ENCODE measurements at places on chromosomes 3 and 15.

DNA sequence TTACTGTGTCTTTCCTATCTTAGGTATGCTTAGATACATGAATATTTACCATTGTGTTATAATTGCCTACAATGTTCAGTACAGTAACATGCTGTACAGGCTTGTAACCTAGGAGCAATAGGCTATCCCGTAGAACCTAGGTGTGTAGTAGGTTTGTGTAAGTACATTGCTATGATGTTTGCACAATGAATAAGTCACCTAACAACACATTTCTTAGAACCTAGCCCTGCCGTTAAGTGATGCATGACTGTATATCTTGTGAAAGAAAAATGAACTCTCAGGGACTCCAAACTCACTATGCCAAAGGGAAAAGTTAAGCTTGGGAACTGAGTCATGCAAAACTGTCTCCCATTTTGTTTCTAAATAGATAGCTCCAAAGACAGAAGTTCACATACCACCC is 91.5 kb upstream of the ACP3 start:
- DNase-seq = no peak

DNA sequence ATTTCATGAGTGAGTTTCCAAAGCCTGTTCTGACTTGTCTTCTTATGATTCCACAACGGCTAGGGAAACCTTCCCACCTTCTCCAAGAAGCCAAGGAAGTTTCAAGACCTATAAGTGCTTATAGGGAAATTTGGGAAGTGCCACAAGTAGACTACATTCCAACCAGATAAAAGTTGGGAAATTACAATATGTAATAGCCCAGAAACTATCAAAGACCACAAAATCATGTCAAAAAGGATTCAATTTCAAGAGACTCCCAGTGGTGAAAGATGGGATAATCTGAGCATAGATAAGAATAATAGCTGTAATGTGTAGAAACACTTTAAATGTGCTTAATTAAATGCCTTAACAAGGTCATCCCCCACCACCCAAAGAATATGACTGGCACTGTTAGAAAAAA is 169.2 kb upstream of the SLC2A2 start:
- DNase-seq = no peak

- no peak for DNase-seq
Observed at GRCh38 chr3:99176169-99176964, 274.9 kb upstream of the DCBLD2 start.

GRCh38 chr15:90638201-90638691 is 78.9 kb upstream of the BLM start:
- DNase-seq = no peak

- DNase-seq = no peak
Observed at GRCh38 chr15:66251065-66251789, 2.3 kb downstream of the MEGF11 start.

- no peak for DNase-seq
Observed at GRCh38 chr15:32222716-32223115, 180.4 kb downstream of the GOLGA8K start.

- no peak for DNase-seq
Observed at GRCh38 chr3:60149501-60149900, 1099.7 kb upstream of the CFAP20DC start.

DNA sequence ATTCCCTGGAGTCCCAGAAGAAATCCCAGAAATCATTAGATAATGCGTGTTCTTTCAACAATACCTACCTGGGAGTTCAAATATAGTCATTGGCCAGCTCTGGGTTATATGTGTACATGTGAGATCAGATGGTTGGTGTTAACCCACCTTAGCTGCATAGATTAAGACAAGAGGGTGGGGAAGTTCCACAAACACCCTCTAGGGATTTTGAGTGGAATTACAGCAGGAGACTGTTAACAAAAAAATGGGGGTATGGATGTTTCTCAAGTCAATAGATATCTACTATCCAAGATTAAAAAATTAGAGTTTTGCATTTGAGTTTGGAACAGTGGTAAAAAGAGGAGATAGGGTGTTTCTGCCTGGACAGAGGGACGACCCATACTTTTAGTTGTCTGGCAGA is 282.5 kb upstream of the CNTN3 start:
- DNase-seq = no peak

DNA sequence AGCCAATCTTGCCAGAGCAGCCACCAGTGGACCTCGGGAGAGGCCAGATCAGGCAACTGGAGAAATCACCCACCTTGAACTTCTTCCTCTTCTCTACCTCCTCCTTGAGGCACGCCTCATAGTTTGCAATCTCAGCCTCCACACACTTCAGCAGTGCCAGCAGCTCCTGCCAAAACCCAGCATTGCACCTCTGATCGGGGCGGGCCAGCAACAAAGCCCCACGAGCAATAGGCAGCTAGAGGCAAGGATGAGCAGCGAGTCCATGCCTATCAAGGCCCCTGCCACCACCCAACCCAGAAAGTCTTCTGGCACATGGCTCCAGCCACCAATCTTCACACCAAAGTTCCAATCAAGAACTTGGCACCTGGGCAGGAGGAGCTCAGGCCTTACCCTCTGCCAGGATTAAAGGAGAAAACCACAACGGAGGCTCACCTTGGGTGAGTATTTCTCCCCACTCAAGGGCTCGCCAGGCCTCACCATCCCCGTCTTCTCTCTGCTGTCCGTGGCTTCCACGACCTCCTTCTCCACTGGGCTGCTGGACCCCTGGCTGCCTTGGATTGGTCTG is 42.1 kb downstream of the SEMA3G start:
- no peak for DNase-seq

DNA sequence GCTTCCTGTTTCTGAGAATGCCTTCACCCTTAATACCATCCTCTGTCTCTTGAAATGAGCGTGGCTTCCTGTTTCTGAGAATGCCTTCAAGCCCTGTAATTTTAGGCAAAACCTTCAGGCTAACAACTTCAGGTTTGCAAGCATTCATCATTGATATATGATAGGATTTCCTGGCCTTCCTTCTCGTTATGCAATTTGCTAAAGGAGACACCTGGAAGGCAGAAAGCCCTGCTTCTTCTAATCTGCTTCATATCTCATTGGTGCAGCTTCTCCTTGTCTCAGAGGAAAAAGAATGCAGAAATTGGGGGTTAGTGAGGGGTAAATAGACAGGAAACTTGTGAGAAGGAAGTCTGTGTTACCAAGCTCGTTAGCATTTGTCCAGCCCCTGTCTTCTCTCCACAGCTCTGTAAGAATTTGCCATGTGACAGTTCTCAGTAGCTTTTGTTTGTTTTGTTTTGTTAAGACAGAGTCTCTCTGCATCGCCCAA is 7.3 kb downstream of the ARL6IP5 start:
- no peak for DNase-seq

DNA sequence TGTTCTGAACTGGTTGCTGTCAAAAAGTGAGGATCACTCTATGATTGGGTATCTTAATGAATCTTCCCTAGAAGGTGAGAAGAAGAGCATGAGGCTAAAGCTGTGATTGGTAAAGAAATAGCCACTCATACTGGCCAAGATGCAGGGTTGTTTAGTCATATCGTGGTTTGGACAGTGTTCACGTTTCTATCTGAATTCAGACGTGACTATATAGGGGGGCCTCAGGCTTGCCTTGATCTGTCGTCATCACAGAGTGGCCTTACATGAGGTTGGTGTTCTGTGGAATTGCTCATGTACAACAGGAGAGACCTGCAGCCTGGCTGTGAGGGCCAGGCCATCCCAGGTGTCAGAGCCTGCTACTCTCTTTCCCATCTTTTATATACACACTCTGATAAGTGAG is 12.4 kb downstream of the RTP2 start:
- no peak for DNase-seq

- DNase-seq = no peak
Observed at GRCh38 chr3:5022187-5022965, 43.1 kb downstream of the BHLHE40 start.

DNA sequence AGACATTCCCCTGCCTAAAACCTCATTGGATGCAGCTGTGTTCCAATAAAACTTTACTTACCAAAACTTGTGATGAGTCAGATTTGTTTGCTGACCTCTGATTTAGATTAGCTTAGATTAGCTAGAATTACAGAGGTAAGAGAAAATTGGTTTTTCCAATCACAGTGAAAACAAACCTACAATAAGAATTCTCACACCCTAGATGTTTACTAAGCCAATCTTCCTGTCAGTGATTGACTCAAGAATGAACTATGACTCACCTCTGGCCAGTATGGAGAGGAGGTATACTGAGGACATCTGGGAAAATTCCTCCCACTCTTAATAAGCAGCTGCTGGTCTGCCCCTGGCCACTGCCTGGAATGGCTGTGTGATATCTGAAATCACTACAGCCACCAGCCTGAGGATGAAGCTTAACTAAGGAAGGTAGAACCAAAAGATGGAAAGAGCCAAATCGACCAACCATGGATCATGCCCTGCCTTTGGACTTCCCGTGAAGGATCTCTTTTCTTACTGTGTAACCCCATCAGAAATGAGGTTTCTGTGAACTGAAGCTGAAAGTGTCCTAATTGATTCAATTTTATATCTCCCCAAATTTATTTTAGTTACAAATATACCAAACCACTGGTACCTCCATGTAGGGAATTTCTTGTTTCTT is 19.0 kb upstream of the GHSR start:
- no peak for DNase-seq

- DNase-seq = no peak
Observed at GRCh38 chr3:141305436-141305835, 62.9 kb upstream of the ZBTB38 start.

GRCh38 chr15:38844736-38845135 is 280.1 kb upstream of the RASGRP1 start:
- DNase-seq = no peak

GRCh38 chr3:45762647-45763302 is 33.6 kb downstream of the SLC6A20 start:
- DNase-seq = no peak

DNA sequence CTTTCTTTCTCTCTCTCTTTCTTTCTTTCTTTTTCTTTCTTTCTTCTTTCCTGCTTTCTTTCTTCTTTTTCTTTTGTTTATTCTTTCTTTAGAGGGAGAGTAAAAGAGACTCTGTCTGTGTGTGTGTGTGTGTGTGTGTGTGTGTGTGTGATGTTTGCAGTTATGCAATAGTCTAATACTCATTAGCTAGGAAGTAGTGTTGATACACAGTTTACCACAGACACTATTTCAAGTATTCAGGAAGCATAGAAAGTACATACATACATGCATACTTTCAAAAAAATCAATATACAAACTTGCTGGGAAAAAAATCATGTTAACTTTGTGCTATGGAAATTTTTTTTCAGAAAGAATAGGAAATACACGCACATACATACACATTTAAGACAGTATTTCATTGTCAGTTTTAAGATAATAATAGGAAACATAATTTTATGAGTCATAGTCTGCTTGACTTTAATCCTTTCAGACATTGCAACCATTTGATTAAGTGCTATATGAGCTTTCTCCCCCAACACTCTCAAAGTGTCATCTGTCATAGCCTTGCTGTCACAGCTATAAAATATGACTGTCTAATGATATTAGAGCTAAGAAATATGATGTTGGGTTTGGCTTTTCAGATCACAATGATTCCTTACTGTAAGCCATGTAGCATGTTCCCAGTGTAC is 74.9 kb upstream of the EPHA3 start:
- DNase-seq = no peak

DNA sequence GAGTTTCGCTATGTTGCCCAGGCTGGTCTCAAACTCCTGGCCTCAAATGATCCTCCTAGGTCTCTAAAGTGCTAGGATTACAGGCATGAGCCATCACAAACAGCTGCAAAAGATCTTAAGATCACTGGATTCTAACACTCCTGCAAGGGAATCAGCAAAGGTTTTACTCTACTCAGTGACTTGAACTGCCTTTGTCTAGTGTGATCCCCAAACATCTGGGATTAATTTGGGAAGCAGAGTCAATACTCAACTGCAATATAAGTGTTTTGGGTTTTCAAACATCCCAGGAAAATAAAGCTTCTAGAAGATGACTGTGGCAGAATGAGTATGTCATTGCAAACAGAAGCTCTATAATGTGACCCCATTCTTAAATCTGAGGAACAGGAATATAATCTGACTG is 7.2 kb downstream of the SPG21 start:
- DNase-seq = no peak

- no peak for DNase-seq
Observed at GRCh38 chr15:49415638-49416037, 7.4 kb upstream of the FGF7 start.

GRCh38 chr3:62888180-62888579 is 13.0 kb upstream of the CADPS start:
- DNase-seq = no peak

DNA sequence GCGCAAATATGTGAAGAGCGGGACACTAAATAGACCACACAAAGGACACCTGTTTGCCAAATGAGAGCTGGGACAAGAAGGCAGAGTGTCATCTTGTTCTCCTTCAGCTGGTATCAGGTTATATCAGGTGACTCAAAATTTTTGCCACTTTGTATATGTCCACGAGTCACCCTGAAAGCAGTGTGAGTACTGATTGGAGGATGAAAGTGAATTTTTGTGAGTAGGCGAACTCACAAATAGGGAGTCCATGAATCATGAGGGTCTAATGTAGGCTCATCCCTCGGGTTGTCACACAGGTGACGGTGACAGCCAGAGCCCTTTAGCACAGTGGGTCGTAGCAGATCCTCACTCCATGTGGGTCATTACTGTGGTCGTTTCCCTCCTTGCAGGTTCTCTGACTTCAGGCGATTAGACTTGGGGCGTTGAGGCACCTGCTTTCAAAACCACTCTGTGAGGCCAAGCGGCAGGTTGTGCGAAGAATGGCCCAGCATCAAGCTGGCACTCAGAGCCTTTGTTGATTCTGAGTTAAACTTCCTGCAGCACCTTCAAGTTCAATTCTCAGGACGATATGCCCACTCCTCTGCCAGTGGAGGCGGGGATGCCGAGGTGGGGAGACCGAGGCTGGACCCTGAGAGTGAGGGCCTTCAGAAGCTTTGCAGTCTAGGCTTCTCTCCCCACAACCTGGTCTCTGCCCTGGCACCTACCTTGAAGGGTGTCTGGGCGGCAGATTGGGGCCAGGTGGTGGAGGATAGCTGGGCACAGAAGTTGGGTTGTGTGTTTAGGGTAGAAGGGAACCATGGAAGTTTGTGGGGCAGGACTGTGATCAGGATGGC is 173.8 kb downstream of the SMAD6 start:
- DNase-seq = no peak

DNA sequence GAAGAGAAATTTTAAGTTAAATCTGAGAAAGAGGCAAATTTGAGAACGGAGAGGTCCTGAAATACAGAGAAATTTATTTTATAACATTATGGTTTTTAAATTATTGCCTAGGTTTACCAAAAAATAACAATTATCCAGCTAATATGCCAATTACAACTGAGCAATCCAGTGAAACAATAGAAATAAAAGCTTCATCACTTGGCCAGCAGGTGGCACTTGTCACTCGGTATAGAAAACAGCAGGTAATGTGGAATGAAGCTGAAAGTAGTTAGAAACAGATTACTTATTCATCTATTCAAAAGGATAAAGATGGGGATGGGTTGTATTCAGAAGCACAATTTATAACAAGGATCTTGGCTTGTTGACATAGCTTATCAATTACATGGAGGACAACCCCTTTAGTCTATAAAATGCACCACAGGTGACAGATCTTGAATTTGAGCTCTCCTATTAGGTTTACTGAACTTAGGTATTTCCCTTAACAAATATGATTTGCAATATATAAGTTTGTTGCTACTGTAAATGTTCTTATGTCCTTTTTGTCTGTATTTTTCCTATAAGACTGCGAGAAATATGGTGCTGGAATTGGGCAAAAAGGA is 70.1 kb upstream of the GUCA1C start:
- DNase-seq = no peak

All from activated CD8-positive, alpha-beta memory T cell treated with anti-CD3 and anti-CD28 coated beads for 1 hour (primary cell).